ENCODE measurements at places on chromosomes 3 and 15.

DNA sequence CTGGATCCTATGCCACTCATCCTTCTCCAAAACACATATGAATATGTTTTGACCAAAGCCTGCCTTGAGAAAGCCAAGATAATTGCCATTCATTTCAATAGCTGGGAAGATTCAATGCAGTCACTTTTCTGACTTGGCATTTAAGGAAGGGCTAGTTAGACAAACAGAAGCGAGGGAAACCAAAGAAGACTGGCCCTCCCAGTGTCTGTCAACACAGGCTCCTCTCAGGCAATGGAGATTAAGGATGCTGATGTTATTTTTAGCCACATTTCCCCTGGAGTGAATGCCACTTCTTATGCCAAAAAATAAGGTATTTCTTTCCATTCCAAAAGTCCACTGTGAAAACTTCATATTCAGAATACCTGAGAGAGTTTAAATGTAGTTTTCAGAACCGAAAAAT lies 101.7 kb downstream of the P3H2 start:
- DNase-seq: no peak

DNA sequence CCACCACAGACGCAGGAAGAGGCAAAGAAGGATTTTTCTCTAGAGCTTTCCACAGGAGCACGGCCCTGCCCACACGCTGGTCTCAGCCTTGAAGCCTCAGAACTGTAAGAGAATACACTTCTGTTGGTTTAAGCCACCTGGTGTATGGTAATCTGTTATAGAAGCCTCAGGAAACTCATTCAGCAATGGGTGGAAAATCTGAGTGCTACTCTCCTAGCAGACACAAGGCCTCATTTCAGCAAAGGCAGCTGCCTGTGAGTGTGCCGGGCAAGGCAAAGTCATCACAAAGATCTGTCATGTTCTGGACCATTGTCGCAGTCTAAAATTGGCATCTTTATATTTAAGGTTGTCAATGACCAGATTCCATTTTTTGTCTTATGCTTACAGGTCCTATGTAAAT lies 31.0 kb downstream of the ATP10A start:
- DNase-seq: no peak

DNA sequence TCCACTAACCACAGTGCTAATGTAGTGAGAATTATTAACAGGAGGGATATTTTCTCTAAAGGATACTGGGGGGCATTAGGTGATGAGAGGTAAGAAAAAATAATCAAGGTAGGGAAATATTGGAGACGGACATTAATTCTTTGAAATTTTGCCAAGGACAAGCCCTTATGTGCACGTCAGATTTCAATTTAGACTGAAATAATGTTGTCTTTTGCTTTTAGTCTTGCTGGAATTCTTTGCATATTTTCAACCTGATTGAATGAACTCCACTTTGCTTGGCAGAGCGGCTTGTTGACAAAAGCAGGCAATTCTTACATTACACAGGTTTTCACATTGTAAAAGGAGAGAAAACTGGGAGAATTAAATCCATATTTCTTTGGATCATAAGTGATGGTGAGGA lies 25.0 kb upstream of the C3orf52 start:
- no peak for DNase-seq

GRCh38 chr3:14957925-14958324 lies 10.5 kb downstream of the NR2C2 start:
- no peak for DNase-seq

GRCh38 chr3:186277268-186277909 lies 84.6 kb downstream of the DGKG start:
- DNase-seq: no peak

- no peak for DNase-seq
Observed at GRCh38 chr15:79608066-79608864, 176.1 kb downstream of the MINAR1 start.

- no peak for DNase-seq
Observed at GRCh38 chr3:15743587-15744009, 54.2 kb downstream of the ANKRD28 start.

- no peak for DNase-seq
Observed at GRCh38 chr3:43194069-43194468, 88.2 kb upstream of the POMGNT2 start.

GRCh38 chr15:78509726-78510312 lies 2.4 kb downstream of the HYKK start:
- DNase-seq: no peak

- no peak for DNase-seq
Observed at GRCh38 chr3:36648241-36649034, 115.9 kb downstream of the DCLK3 start.

DNA sequence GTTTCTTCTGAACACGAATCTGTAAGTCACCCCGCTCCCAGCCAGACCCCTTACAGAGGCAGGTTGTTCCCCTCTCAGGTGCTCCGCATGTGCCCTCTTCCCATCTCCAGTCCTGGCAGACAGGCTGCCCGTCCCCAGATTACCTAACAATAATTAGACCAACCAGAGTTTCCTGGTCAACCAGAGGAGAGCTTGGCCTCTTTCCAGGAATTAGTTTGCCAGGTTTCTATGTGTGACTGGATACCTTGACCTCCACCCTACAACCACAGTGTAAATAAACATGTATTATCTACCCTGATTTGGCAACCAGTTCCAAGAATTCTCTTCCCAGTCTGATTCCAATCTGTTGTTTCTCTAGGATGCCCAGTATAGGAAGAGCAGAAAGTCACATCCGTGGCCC lies 178.0 kb upstream of the UMPS start:
- no peak for DNase-seq

DNA sequence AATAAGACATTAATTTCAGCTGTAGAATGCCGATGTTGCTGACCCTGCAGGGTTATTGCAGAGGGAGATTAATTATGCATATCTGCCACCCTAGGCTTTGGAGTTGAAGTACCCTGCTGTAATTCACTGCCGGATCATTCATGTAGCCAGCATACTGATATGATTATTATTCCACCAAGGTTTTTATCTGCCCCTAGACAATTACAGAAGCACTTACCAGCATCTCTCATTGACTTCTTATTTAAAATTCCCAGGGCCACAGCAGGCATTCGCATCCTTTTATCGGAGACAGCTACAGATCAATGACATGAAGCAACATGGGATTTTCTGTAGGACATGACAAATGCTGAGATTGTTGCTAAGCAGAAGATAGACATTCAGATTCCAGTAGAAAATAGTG lies 31.3 kb downstream of the IL1RAP start:
- DNase-seq: no peak

DNA sequence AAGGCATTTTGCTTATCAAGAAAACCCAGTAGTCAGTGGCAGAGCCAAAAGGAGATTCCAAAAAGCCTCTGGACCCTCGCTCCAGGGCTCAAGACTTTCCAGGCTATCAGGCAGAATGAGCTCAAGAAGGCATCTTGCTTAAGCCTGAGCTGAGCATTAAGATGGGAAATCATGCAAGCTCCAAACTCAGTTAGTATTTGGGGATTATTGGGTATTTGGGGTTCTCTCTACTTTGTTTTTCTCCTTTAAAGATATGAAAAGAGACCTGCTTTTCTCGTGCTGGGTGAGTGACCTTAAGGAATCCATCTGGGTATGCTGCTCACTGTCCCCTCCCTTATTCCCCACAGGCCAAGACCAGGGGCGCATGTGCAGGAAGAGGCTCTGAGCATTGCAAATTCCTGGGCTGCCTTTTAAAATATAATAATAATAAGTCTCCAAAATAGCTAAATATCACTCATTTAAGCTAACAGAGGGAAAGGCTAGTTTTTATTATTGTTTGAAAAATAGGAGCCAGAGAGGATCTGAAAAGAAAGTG lies 75.4 kb upstream of the HACD2 start:
- no peak for DNase-seq

- DNase-seq: no peak
Observed at GRCh38 chr3:71618538-71618937, 35.0 kb upstream of the FOXP1 start.

- no peak for DNase-seq
Observed at GRCh38 chr3:33982269-33982798, 183.9 kb downstream of the PDCD6IP start.

- no peak for DNase-seq
Observed at GRCh38 chr3:4396542-4396941, 70.5 kb downstream of the SUMF1 start.

- DNase-seq: no peak
Observed at GRCh38 chr3:111700054-111700453, 104.9 kb upstream of the ZBED2 start.

- no peak for DNase-seq
Observed at GRCh38 chr15:81294516-81294880, 29.4 kb downstream of the STARD5 start.

GRCh38 chr3:148146947-148147826 lies 550.5 kb upstream of the AGTR1 start:
- no peak for DNase-seq

DNA sequence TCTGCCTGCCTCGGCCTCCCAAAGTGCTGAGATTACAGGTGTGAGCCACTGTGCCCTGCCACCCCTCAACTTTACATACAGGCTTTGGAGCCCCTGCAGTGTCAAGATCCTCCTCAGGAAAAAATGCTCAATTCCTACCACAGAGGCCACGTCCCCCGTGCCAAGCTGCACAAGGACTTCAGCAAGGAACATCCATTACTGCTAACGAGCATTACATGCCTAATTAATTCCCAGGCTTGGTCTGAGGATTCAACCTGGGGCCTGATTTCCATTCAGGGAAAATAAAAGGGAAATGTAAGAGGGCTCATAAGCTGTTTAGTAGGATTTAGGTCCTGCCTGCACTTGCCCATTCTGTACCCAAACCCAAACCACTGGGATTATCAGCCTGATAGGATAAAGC lies 161.4 kb downstream of the RAB11A start:
- DNase-seq: no peak

GRCh38 chr15:44186705-44187104 lies 8.4 kb downstream of the FRMD5 start:
- DNase-seq: peak; percentile 34

GRCh38 chr3:72319194-72320094 lies 528.8 kb downstream of the SHQ1 start:
- no peak for DNase-seq

- no peak for DNase-seq
Observed at GRCh38 chr3:111735243-111735758, 123.8 kb upstream of the PHLDB2 start.

DNA sequence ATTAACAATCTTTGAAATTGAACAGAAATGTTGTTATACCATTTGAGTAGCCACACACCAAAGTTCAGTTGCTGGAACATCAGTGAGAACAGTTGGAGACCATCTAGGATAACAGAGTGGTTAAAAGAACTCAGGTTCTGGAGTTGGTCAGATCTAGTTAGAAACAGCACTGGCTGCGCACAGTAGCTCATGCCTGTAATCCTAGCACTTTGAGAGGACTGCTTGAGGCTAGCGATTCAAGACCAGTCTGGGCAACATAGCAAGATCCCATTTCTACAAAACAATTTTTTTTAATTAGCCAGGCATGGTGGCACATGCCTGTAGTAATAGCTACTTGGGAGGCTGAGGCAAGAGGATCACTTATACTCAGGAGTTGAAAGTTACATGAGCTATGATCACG lies 7.6 kb upstream of the PKM start:
- no peak for DNase-seq

DNA sequence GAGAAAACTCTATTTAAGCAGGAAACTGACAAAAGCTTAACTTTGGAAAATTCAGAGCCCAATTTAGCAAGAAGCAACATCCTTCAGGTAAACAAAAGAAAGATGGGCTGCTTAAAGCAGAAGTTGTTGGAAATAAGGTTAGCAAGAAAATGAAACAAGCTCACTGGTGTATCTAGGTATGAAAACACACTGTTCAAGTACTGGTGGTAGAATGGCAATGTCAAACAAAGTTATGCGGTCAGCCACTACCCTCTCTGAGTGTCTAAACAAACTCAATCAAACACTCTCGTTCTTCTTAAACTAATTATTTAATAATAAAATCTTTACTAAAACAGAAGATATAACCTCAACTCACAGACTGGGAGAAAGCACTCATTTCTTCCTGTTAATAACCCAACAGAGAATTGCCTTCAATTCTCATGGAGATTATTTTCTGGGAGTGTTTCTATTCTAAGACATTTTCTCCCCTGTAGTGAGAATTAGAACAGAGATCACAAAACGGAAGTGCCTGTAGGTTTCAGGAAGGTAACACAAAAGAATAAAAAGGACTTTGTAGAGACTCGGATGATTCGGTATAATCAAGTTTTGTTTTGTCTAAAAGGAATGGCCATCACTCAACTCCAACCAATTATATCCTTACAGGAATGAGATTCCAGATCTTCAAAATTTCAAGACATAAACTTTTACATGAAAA lies 28.9 kb downstream of the PRICKLE2 start:
- DNase-seq: no peak

DNA sequence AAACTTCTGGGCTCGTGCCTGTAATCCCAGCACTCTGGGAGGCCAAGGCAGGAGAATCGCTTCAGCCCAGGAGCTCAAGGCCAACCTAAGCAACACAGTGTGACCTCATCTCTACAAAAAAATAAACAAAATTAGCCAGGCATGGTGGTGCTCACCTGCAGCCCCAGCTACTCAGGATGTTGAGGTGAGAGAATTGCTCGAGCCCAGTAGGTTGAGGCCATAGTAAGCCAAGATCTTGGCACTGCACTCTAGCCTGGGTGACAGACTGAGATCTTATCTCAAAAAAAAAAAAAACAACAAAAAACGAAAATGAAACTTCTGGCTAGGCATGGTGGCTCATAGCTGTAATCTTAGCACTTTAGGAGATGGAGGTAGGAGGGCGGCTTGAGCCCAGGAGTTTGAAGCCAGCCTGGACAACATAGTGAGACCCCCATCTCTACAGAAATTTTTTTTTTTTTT lies 53.7 kb downstream of the PIK3CB start:
- no peak for DNase-seq

- DNase-seq: no peak
Observed at GRCh38 chr3:131692356-131692755, 189.6 kb upstream of the MRPL3 start.

DNA sequence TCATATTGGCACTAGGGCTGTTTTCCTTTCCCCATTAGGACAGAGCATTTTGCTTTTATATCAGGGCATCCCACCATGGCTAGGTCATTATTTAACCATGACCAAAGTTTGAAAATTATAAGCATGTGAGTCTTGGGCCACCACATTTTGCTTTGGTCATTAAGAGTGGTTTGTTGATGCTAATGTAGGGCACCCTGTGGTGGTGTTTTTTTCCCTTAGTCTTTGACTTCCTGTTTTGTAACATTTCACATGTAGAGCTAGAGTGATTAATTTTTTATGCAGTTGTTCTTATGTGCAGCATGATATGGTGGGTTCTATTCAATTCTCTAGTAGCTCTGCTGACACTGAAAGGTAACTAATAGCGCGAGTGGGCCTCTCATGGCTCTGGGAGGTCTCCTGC lies 249.6 kb upstream of the ROBO1 start:
- no peak for DNase-seq

DNA sequence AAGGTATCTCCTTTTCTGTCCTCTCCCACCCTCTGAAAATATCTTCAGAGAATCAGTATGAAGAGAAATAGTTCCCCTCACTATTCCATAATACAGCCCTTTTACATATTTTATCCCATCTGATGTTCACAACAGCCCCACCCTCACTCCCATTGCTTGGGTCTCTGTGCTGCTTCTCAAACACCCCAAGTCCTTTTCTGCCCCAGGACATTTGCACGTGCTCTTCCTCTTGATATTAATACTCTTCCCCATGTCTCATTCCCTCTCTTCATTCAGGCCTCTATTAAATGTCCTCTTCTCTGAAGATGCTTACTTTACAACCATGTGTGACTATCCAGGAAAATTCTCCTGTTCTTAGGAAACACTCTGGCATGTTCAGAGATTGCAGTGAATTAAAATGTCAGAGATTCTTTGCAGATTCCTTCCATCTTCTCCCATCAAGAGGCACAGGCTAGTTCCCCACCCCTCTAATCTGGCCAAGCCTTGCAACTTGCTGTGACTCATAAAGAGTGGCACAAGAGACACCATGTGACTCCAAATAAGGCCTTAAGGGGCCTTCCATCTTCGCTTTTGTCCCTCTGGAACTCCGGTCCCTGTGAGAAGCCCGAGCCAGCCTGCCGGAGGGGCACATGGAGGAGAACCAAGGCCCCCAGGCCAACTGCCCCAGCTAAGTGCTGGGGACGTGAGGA lies 128.5 kb downstream of the CHSY1 start:
- DNase-seq: no peak
